MG63 (cell line): ENCODE measurements at places on chromosomes 6 and 20. TPM values are rescaled to one million over a fixed set of nuclear protein-coding genes. Genes with fewer than 3 reads are reported as not detected.

- DNase-seq, result no peak
Observed at GRCh38 chr6:170287371-170287876, 3.5 kb downstream of the DLL1 start.

GRCh38 chr20:8519887-8520286 is 387.8 kb downstream of the PLCB1 start:
- no peak for DNase-seq

- peak; percentile 25 for DNase-seq
Observed at GRCh38 chr20:56987986-56988385, 278.5 kb downstream of the BMP7 start.

DNA sequence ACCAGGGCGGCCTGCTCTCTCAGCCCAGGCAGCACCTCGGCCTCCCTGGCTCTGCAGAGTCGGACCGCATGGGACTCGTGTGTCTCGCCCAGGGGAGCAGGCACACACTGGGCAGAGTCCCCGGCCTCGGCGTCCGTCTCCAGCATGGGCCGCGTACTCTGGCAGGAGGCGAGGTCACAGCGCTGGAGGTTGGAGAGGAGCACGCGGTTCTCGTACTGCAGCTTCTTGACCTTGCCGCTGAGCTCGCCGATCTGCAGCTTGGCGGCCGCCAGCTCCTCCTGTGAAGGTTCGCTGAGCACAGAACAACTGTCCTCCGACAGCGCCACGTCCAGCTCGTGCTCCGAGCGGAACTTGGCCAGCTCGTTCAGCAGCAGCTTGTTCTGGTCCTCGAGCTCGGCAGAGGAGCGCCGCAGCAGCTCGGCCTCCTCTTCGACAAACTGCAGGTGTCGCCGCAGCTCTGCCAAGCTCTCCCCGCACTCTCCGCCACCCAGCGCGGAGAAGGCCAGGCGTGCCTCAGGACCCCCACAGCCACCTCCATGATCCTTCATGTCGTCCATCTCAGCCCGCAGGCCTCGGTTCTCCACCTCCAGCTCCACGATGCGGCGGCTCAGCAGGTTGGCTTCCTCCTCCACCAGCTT is 42.0 kb upstream of the DSN1 start:
- DNase-seq, result no peak

Gene IGF2R
- total RNA-seq, result 33.4 and 35.9 TPM in 2 replicates

Gene RNGTT
- total RNA-seq, result 28.4 and 30.6 TPM in 2 replicates
